Activated CD8-positive, alpha-beta memory T cell treated with anti-CD3 and anti-CD28 coated beads, Interleukin-2, amount 50 U/mL, for 48 hours (primary cell): ENCODE measurements at places on chromosomes 12 and 14.
A peak's percentile ranks its signal among the peaks of the same experiment; 100 is the strongest.

DNA sequence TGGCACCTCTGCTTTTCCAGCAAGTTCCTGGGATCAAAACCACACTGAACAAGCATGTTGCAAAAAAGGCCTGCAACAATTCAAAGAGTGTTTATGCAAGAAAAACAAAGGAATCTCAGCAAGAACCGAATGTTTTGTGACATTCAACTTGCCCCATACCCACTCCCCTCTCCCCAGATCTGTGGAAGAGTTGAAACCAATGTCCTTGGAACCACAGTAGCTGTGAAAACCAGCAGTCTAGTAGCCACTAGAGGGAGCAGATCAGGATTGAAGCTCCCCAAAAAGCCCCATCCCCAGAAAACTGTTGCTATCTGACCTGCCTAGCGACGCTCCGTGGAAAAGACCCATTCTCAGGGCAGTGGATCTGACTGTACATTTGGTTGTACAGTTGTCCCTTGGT is 27.1 kb downstream of the PRKAB1 start:
- no peak for DNase-seq

DNA sequence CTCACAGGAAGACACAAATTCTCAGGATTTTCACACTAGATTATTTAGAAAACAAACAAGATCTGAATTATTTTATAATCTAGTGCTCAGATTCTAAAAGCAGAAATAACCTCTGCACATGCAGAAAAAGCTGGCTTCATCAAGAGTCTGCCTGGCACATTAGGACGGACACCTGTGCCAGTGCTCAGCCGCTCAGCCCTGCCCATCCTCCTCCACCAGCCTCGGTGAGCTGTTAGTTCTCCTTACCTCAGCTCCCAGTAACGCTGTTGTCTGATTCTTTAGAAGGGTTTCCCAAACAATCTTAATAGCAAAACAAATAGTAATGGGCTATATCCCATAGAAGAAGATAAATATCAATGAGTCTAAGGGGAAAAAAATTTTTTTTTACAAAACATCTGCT is 27.7 kb downstream of the DUSP16 start:
- DNase-seq = no peak

DNA sequence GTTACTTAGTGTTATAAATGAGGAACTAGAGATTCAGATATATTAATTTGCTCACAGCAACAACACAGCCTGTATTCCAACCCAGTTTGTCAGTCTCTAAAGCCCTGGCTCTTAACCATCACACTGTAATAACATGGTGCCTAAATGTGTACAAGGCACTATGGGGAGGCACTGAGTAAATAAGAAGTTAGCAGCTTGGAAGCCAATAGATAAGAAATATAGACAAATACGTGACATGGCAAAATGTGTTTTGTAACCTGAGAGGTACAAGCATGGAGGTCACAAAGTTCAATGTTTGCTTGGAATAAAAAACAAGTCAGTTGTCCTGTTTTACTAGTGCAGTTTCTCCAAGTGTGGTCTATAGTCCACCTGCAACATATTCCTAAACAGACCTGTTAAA is 16.3 kb upstream of the SLCO1A2 start:
- DNase-seq = no peak

DNA sequence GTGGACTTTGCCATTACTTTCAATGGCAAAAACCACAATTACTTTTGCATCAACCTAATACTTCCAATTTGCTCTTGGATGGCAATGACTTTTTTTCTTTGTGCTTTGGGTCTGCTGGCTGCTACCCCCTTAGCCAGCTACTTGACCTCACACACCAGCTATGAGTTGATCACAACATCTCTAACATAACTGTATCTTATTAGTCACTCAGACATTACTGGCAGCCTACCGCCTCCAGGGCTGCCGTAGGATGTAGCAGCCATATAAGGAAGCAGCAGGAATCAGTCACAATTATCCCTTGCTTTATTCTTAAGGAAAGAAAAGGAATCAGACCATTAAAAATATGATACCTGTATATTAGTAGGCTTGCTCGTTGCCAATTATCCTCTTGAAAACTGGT is 260.5 kb downstream of the ADAMTS20 start:
- no peak for DNase-seq

DNA sequence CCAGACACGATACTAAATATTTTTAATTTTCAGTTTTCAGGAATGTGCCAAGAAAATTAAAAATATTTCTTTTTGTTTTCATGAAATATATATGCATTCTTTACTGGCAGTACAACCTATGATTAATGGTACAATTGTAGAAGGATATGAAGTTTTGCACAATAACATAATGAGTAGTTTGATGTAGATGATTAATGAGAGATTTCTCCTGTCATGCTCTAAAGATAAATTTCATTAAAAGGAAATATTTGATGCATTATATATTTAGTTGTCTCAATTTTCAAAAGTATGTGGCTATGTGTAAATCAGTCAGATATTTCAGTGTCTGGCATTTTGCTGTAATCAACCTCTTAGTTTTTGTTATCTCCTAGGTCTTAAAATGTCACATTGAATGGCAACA is 940.2 kb upstream of the MDGA2 start:
- DNase-seq = no peak

- no peak for DNase-seq
Observed at GRCh38 chr12:60148831-60149230, 553.0 kb downstream of the SLC16A7 start.

DNA sequence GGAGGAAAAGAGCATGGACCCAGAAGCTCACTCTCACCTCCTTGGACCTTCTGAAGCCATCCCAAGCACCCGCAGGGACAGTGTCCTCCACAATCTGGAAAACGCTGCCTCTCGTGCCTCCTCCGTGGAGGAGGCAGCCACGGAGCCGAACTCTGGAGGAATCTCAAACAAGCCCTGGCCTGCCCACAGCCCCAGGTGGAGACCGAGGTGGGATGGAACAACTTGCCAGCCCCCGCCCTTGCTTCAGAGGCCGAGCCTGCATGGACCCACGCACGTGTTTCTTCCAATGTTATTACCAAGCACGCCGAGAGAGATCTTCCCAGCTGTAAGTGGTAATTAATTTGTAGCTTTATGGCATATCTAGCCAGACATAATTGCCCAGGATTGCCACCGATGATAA is 61.3 kb downstream of the SCARB1 start:
- DNase-seq = no peak

- peak; percentile 35 for DNase-seq
Observed at GRCh38 chr14:89330236-89331002, 86.6 kb downstream of the FOXN3 start.
